ENCODE measurements at places on chromosomes 13 and 19.
A peak's percentile ranks its signal among the peaks of the same experiment; 100 is the strongest.

- no peak for DNase-seq
These were observed 32.7 kb downstream of the CLEC17A start for GRCh38 chr19:14615623-14616022.

DNA sequence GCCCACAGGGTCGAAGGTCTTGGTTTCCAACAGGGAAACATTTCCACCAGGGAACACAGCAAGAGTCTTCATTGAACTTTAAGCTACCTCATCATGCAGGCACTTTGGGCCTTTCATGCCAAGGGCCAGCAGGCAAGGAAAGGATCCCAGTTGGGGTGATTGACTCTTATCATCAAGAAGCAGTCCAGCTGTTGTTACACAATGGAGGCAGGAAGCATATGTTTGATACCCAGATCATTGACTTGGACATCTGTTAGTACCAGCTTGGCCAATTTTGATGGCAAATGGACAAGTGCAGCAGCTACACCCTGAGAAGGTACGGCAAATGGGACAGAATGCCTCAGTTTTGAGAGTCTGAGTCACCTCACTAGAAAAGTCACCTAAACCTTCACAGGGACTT, 10.9 kb upstream of the RCBTB1 start:
- DNase-seq: no peak

GRCh38 chr19:58150328-58150921, at the start of gene ZNF329:
TSS of gene ZNF329 (minus strand) at chr19:58150789. CDS start at chr19:58129503, 21,286 bp downstream.
- peak; percentile 97 for DNase-seq

- no peak for DNase-seq
These were observed 79.9 kb downstream of the ZNF431 start for GRCh38 chr19:21221693-21222092.

DNA sequence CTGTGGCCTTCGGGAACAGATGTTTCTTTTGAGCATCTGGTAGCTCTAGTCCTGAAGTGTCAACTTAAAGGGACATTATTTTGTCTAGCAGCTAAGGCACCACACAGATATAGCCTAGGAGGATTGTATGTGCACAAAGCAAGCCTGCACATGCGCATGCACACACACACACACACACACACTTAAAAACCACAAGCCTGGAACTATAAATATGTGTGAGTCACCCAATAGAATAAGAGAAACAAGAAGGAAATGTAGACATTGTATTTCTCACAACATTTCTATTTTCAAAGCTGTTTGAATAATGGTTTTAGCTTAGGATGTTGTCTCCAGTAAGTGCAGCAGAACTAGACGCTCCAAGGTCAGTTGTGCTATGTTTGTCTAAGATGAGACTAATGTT, 516.5 kb downstream of the SUCLA2 start:
- no peak for DNase-seq

DNA sequence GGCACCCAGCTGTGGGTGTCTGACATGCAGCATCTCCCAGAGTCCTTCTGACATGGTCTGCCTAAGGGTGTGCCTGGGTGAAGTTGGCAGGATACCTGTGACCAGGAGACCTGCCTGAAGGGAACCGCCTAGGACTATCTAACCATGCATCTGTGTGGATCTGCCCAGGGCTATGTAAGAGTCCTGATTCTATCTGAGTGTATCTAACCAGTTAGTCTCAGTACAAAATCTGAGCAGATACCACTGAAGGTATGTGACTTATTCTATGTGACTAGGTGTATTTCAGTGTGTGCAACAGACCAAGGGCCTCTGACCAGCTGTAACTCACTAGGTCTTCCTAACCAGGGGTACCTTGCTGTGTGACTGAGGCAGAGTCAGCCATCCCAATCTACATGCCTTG, 28.2 kb upstream of the FBL start:
- no peak for DNase-seq

DNA sequence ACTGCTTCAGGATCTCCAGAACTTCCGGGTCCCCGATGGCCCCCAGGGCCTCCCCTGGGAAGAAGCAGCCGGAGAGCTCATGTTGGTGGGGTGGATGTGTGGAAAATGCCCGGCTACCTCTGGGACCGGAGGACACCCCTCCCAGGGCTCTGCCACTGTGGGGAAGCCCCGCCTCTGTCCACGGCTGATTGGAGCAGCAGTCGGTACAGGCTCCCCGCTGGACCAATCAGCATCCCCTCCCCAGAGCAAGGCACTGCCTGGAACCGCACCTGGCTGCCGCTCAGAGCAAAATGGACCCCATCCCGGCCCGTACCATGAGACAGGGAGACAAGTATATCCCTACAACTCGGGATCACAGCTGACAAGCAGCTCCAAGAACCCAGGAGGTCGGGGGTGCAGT, 6.4 kb downstream of the DOHH start:
- no peak for DNase-seq

GRCh38 chr19:45814851-45815480, at the start of gene RSPH6A:
TSS of gene RSPH6A (minus strand) at chr19:45815308. CDS start at chr19:45815176, 132 bp downstream.
- no peak for DNase-seq

DNA sequence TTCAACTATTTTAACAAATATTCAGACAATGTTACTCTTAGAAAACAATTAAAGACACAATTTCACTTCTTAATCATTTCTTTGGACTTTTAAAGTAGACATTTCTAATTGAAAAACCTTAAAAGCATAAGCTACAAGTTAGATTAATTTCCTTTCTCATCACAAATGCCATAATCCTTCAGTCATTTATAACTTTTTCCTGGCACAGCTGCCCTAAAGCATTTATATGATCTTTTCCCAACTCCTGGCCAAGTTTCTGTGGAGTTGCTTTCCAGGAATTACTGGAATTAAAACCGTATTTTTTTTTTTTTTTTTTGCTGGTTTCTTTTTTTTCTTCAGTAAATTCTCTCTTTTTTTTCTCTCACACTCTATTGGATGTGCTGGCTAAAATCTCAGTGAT, 615.9 kb downstream of the TBC1D4 start:
- no peak for DNase-seq

DNA sequence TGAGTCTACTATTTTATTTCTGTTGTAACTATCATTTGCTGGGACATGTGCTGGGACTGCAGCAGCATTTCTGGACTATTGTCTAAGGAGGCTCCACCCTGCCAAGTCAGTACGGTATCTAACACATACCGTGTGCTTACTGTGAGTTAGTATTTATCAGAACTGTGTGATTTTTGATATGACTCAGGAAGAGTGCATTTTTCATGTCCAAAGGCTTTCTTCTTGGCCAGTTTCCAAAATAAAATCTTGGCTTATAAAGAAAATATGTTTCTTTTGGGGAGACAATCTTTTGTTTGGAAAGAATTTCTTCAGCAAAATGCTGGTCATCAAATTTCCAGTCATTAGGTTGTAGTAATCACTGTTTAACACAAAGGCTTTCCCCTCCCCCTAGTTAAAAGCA, 11.6 kb downstream of the PARP4 start:
- DNase-seq: no peak

GRCh38 chr13:47100214-47100853, 203.5 kb upstream of the HTR2A start:
- no peak for DNase-seq

- no peak for DNase-seq
These were observed 4.2 kb downstream of the NCLN start for GRCh38 chr19:3189702-3190469.

GRCh38 chr19:18587561-18587960, 1.0 kb upstream of the REX1BD start:
- DNase-seq: no peak

Measured in activated CD4-positive, CD25-positive, alpha-beta regulatory T cell treated with anti-CD3 and anti-CD28 coated beads, Interleukin-2, amount 50 U/mL, for 72 hours (primary cell).